ENCODE measurements at places on chromosomes 4 and X.
A peak's percentile ranks its signal among the peaks of the same experiment; 100 is the strongest.

DNA sequence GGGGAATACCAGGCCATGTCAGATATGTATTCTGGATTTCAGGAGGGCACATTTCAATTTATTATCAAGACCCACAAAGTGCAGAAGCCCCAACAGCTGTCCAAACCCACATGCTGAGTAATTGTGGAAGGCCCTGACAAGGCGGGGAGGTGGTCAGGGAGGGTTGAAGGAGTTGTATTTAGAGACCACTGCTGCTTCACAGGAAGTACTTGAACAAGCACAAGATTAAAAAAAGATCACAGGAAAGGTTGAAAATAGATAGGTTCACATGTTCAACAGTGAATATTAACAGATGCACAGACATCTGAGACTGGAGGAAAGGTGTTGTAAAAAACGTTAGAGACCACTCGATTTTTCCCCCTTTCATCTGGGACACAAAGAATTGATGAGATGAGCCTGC, 17.9 kb downstream of the ATP8A1 start:
- peak; percentile 37 for DNase-seq

GRCh38 chr4:189826657-189827056, 114.0 kb upstream of the FRG1 start:
- no peak for DNase-seq

GRCh38 chr4:73730867-73731266, 9.5 kb upstream of the CXCL8 start:
- DNase-seq, result no peak

DNA sequence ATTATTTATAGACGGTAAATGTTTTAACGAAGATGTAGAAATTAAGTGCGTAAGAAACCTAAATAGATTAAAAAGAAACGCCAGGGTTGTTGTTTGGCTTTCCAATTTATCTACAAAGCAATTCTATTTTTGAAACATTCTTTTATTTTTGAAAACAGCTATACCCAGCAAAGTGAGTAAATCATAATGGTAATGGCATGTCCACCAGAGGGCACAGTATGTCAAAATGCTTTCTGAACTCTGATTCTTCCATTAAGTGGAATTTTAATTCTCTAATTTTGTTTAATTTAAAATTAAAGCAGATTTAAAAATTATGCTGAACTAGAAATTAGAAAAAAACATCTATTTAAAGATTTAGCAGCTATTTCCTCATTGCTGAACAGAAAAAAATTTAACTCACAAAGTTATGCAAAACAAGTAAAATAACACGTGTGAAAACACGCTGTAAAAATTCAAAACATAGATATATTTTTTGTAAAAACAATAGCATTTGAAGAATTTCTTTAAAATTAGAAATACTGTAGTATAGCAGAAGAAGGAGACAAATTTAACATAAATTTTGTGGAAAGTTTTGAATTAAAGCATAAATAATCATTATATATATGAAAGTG, 26.5 kb downstream of the RASSF6 start:
- DNase-seq, result no peak

- DNase-seq, result no peak
These were observed 4.5 kb upstream of the PDGFC start for GRCh38 chr4:156976147-156976546.

DNA sequence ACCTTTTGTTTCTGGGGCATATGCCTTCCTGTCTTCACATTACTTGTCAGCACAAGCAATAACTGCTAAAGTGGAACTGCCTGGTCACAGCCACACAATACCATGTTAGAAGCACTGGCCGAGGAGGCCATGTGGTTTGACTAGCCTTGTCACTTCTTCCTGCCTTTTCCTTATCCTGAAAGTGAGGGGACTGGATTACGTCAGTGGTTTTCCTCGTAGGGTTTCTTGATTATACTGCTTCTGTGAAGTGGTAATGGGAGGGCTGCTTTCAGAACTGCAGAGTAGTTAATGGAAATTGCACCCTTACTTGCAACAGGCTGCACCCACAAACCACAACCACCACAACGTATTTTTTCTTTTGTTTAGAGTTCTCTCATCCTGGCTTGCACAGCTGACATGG, 26.6 kb downstream of the ZRSR2 start:
- peak; percentile 50 for DNase-seq

GRCh38 chr4:152535360-152535902, 461 bp downstream of the FBXW7 start:
- no peak for DNase-seq

DNA sequence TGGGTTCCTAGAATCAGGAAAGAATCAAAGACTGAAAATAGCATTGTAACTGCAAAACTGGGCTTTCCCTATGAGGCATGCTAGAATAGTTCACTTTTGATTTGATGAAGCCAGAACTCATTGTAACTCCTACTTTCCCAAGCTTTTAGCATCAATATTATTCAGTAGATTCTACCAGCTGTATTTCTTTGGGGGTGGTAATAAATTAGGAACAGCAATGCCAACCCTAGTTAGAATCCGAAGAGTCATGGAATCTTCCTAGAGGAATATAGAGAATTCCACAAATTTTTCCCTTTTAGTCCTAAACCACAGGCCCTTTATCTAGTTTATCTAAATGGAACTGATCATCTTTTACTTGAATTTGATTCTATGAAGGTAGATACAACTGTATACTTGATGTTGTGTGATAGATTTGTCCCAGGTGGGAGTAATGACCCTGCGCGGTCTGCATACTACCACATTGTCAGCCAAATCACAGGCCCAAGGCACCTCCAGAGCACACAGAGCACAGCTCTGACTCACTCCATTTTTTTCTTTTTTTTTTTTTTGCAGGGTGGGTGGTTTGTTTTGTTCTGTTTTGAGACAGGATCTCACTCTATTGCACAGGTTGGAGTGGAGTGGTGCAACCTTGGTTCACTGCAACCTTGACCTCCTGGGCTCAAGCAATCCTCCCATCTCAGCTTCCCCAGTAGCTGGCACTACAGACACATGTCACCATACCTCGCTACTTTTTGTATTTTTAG, 66.6 kb downstream of the EDNRA start:
- DNase-seq, result no peak

DNA sequence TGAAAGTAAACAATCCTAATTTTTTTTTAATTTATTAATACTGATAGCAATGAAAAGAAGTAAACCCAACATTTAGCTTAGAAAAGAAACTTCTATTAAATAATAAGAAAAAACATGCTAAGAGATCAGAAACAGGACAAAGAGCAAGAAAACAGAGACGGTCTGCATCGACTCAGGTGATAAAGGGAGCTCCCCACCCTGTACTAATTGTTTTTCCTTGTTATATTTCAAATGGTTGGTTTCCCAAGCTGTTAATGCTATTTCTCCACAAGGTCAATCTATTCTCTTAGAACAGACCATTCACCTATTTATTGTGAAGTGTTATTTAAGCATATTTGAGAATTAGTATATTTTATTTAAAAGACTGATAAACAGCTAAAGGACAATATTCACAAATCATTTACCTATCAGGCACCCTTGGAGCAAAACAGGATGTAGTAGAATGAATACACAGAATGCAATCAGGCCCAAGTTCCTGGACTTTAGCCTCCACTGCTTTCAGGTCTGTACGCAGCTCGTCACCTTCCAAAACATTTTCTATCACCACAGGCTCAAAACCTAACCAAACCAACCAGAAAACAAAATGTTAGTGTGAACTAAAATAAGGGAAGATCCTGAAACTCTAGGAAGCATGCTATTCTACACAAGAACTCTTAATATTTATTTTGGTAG, 5.5 kb downstream of the SEPSECS start:
- DNase-seq, result no peak

GRCh38 chrX:39591099-39591498, 506.7 kb downstream of the BCOR start:
- DNase-seq, result no peak

- no peak for DNase-seq
These were observed 181.2 kb upstream of the ETNPPL start for GRCh38 chr4:108943976-108944591.

DNA sequence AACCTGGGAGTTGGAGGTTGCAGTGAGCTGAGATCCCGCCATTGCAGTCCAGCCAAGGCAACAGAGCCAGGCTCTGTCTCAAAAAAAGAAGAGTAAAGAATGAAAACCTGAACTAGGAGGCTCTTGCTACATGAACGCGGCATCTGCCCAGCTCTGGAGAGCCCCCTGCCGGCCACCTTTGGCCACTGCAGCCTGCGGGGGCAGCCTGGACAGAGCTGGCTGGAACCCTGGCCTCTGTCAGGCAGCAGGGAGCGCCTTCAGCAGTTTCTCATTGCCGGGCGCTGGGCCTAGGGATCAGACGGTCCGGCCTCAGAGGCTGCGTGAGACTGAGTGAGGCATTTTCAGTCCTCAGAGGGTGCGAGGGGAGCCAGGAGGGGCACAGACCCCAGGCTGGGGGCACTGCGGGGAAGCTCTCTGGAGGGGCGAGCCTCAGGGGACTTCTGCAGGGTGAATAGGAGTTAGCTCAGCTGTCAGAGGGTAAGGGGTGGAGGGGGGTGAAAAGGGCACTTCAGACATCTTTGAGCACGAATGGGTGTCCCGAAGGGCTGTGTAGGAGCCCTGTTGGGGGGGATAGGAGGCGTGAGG, 17.5 kb downstream of the DOK7 start:
- peak; percentile 83 for DNase-seq

- no peak for DNase-seq
These were observed 44.5 kb upstream of the BLTP1 start for GRCh38 chr4:122107680-122108079.

- DNase-seq, result no peak
These were observed 28.5 kb upstream of the FRG1 start for GRCh38 chr4:189912170-189912569.

DNA sequence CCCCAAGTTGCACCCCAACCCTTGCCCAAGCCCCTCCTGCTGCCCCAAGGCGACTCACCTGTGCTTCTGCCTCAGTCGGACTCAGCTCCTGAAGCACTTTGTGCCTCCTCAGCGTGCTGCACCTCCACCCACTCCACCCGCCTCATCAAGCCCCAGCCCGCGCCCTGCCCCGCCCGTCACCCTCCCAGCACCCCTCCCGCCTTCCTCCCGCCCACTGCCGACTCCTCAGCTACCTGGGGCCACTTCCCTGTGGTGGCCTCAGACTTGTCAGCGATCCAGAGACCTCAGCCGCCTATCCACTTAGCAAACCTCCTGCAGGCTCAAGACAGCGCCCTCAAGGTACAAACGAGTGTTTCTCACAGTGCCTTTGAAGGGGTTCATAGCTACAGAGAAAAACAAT, 19.6 kb upstream of the IQCM start:
- DNase-seq, result no peak

- no peak for DNase-seq
These were observed 88.3 kb downstream of the BCOR start for GRCh38 chrX:40009462-40009851.

- DNase-seq, result no peak
These were observed 156.6 kb downstream of the GRIA3 start for GRCh38 chrX:123340696-123341095.

DNA sequence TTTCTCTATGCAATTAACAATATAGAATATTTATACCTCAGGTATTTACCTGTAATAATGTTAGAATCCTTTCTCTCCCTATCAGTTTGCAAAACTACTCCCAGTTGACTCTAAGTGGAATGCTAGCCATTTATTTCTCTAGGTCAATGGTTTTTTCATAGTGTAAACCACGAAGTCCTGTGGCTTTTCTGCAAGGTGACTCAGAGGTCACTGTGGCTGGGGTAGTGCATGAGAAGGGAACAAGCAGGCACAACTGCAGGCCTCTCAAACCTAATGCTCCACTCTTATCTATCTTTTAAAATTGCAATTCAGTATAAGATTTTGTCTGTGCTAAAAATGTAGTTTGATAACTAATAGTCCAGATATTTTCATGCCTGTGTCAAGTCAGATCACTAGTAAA, 159.4 kb downstream of the ANTXR2 start:
- DNase-seq, result no peak

GRCh38 chr4:61500883-61501282, 300.8 kb downstream of the ADGRL3 start:
- no peak for DNase-seq

- no peak for DNase-seq
These were observed 35.3 kb downstream of the ATXN3L start for GRCh38 chrX:13284570-13284969.

DNA sequence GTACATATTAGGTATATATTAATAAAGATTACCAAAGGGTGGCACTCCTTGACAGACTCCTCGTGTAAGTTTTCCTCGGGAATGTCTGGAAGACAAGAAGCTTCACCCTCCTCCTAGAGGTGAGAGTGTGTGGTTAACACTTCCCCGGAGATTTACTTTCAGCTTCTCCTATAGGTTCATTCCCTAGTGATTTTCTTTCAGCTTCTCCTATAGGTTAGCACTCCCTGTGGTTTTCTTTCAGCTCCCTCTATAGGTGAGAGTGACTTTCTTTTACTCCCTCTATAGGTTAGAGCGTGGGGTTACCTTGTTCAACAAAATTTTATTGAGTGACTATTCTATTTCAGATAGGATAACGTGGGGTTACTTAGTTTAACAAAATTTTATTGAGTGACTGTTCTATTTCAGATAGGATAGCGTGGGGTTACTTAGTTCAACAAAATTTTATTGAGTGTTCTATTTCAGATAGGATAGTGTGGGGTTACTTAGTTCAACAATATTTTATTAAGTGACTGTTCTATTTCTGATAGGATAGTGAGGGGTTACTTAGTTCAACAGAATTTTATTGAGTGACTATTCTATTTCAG, 106.0 kb upstream of the PLAC1 start:
- DNase-seq, result no peak

DNA sequence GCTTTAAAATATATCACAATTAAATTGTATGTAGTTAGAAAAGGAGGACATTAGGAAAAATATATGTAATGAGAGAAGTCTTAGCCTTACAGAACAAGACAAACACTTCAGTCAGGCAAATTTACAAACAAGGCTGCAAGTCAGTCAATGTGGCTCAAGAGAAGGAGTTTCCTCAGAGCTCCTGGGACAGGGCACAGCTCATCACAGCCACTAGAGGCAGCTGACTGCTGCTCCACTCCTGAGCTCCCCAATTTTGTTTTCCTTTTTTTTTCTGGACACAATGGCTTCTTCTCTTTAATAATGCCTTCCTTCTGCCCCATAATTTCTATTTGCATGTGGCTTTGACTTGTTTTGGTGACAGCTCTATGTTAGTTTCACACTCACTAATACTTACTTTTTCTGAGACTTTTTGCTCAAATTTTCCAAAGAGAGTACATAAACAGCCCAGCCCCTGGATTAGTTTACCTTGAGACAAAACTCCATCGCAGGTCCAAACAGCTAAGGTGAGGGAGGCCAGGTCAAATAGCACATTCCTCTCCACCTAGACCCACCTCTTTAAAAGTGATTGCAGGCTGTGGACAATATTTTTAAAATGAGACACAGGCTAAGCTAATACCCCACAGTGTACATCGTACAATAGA, 850.4 kb upstream of the FRG1 start:
- no peak for DNase-seq

DNA sequence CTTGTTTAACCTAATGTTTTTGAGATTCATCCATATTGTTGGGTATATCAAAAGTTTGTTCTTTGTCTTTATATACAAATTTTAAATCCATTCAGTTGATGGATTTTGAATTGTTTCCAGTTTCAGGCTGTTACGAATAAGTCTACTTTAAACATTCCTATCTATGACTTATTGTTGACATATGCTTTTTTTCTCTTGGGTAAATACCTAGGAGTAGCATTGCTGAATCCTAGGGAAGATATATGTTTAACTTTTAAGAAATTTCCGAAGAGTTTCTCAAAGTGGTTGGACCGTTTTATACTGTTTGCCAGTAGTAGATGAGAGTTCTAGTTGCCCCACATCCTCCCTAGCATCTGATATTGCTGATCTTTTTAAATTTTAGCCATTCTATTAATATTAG, 60.9 kb upstream of the IL13RA1 start:
- DNase-seq, result no peak

- DNase-seq, result no peak
These were observed 2.3 kb downstream of the PGRMC2 start for GRCh38 chr4:128285085-128285997.

GRCh38 chrX:9670136-9670814, 95.4 kb downstream of the GPR143 start:
- no peak for DNase-seq

Measured in activated naive CD4-positive, alpha-beta T cell treated with anti-CD3 and anti-CD28 coated beads for 36 hours (primary cell).